MM.1S (cell line): ENCODE measurements at places on chromosomes 11 and 22.

DNA sequence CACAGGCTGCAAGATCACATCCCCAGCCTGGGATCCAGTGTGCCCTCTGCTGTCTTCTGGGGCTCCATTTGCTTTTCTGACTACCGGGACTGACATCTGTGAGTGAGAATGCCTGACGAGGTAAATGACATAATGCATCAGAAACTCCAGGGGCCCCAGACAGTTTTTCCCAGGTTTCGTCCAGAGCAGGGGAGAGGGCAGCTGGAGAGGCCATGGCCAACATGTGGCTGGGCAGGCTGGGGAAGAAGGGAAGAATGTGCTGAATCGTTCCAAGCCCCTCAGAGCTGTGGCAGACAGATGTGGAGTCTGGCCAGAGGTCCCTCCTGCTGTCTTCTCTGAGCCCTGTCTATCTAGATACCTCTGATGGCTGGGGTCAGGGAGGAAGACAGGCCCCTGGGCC is 163.9 kb downstream of the TRIM29 start:
- no peak overlapping the region for H3K27ac ChIP-seq
- no peaks in the 10 kb centered on the region for H3K36me3 ChIP-seq
- no peak for DNase-seq
- H3K27me3 ChIP-seq, result no peaks in the 10 kb centered on the region; the same call in 1 of the 2 replicates
- H3K4me1 ChIP-seq, result no peaks in the 10 kb centered on the region

DNA sequence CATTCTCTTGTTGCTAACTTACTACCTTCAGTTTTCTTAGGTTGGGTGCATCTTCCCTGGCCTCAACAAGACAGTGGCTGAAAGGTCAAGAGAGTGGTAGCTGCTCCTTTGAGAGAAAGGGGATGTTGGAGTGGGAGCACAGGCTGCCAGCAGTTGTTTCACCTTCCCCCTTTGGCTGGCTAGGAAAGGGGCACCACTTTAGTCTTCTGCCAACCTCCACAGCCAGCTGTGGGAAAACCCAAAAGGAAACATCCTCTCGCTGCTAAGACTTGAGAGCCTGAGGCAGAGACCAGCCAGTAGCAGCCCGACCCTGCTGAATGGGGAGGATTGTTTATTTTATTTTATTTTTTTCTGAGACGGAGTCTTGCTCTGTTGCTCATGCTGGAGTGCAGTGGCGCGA is 34.4 kb downstream of the MARK2 start:
- H3K4me1 ChIP-seq, result peaks cover 37% of the 10 kb centered on the region
- no peak overlapping the region for H3K4me3 ChIP-seq
- no peak for DNase-seq
- no peaks in the 10 kb centered on the region for H3K27me3 ChIP-seq
- no peaks in the 10 kb centered on the region for H3K36me3 ChIP-seq

DNA sequence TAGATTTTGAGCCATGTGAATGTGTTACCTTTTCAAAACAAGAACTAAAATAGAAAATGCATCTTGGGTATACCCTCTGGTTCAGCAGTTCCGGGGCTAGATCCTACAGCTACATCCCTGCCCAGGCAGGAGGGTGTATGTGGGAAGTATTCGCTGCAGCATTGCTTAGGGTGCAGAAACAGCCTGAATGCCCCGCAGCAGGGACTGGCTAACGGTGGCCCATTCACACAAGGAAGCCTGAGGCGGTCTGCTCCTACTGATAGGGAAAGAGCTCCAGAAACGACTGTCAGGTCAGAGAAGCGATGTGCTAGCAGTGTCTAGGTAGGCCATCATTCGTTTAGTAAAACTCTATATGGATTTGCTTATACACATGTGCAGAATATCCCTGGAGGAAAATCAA is 9.9 kb upstream of the RASL10A start:
- H3K27me3 ChIP-seq, result no peaks in the 10 kb centered on the region
- H3K27ac ChIP-seq, result no peak overlapping the region
- H3K4me1 ChIP-seq, result no peaks in the 10 kb centered on the region
- H3K4me3 ChIP-seq, result no peak overlapping the region

DNA sequence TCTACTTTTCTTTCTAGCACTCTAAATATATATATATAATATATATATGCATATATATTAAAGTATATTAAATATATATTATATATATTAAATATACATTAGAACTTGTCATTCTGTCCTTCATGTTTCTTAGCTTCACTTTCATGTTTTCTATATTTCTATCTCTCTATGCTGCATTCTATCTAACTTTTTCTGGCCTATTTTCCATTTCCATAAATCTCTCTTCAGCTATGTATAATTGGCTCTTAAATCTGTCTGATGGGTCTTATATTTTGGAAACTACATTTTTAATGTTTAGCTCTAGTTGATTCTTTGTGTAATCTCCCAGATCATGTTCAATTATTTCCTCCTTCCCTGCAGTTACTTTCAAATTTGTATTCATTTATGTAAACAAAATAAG is 72.2 kb downstream of the MTNR1B start:
- H3K4me1 ChIP-seq, result no peaks in the 10 kb centered on the region
- no peak overlapping the region for H3K27ac ChIP-seq
- no peak for DNase-seq
- H3K36me3 ChIP-seq, result no peaks in the 10 kb centered on the region
- H3K27me3 ChIP-seq, result no peaks in the 10 kb centered on the region
- no peak overlapping the region for H3K4me3 ChIP-seq

GRCh38 chr11:107271425-107271824 is 186.2 kb downstream of the CWF19L2 start:
- H3K4me3 ChIP-seq, result no peak overlapping the region
- H3K27ac ChIP-seq, result no peak overlapping the region
- no peaks in the 10 kb centered on the region for H3K27me3 ChIP-seq
- no peaks in the 10 kb centered on the region for H3K36me3 ChIP-seq

DNA sequence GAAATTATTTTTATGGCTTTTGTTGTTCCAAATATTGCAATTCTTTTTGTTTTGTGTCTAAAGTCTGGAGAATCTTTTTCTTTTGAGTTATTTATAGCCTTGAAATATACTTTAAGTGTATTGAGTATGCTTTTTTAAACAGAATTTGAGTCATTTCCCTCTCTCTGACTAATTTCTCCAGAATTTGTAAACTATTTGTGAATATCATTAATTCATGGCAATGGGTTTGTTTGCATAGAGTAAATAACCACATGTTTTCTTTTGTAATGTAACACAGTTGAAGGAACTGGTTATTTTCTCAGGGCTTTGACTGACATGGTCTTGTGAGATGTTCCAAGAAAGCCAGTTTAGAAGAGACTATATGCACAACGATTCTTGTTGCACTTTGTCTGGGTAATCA is 30.9 kb upstream of the MPEG1 start:
- no peaks in the 10 kb centered on the region for H3K27me3 ChIP-seq
- no peaks in the 10 kb centered on the region for H3K36me3 ChIP-seq
- no peaks in the 10 kb centered on the region for H3K4me1 ChIP-seq
- no peak for DNase-seq
- no peak overlapping the region for H3K27ac ChIP-seq

- no peaks in the 10 kb centered on the region for H3K27me3 ChIP-seq
- H3K4me1 ChIP-seq, result peaks cover 5% of the 10 kb centered on the region; the same call in 1 of the 2 replicates
- H3K36me3 ChIP-seq, result no peaks in the 10 kb centered on the region
- peak; percentile 50 for DNase-seq
- peak overlapping the region; percentile 26 for H3K4me3 ChIP-seq
Measured at GRCh38 chr22:40385036-40385782, 14.8 kb downstream of the SGSM3 start.

DNA sequence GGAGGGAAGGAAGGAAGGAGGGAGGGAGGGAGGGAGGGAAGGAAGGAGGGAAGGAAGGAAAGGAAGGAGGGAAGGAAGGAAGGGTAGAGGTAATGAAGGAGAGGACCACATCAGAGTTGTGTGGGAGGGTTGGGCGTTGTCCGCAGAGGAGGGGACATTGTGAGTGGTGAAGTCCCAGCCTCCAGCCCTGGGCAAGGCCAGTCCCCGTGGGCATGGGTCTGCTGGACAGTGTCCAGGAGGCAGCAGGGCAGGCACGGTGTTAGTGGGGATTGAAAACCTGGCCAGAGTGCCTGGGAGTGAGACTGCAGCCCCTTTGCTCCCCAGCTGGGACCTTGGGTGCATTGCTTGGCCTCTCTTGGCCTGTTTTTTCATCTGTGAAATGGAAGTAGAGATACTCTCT is 1462.3 kb downstream of the BRD1 start:
- DNase-seq, result no peak
- H3K4me1 ChIP-seq, result no peaks in the 10 kb centered on the region
- H3K27ac ChIP-seq, result no peak overlapping the region
- no peaks in the 10 kb centered on the region for H3K36me3 ChIP-seq
- no peaks in the 10 kb centered on the region for H3K27me3 ChIP-seq
- H3K4me3 ChIP-seq, result no peak overlapping the region

- H3K4me3 ChIP-seq, result no peak overlapping the region
- no peaks in the 10 kb centered on the region for H3K36me3 ChIP-seq
Measured at GRCh38 chr11:62954478-62954877, 30.3 kb downstream of the SLC22A6 start.

GRCh38 chr11:16276251-16276650 is 80.1 kb downstream of the SOX6 start:
- no peak overlapping the region for H3K27ac ChIP-seq
- H3K27me3 ChIP-seq, result no peaks in the 10 kb centered on the region
- no peaks in the 10 kb centered on the region for H3K36me3 ChIP-seq
- DNase-seq, result no peak
- H3K4me3 ChIP-seq, result no peak overlapping the region

DNA sequence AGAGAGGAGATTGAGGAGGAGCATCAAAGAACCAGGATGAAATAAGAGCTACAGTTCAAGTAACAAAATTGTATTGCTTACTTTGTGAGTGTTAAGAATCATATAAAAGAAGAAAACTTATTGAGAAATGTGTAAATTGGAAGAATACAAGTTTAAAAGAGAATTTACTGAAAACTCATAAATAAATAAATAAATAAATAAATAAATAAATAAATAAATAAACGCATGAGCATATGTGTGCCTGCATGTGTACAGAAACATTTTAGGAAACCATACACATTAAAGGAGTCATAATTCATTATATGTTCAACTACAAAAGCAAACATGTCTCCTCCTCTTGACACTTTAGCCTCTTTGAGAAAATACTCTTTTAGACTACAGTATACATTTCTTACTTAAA is 42.6 kb downstream of the CNTN5 start:
- peaks cover 5% of the 10 kb centered on the region for H3K4me1 ChIP-seq
- no peak overlapping the region for H3K27ac ChIP-seq
- no peak for DNase-seq
- H3K4me3 ChIP-seq, result no peak overlapping the region

- no peaks in the 10 kb centered on the region for H3K4me1 ChIP-seq
- peaks cover 6% of the 10 kb centered on the region; the same call in 1 of the 2 replicates for H3K36me3 ChIP-seq
- H3K27ac ChIP-seq, result no peak overlapping the region
- DNase-seq, result no peak
- no peak overlapping the region for H3K4me3 ChIP-seq
Measured at GRCh38 chr11:17116117-17116516, 38.6 kb upstream of the RPS13 start.

GRCh38 chr11:3220101-3220500 is 1.5 kb upstream of the MRGPRG start:
- DNase-seq, result no peak
- no peak overlapping the region for H3K27ac ChIP-seq
- peaks cover 24% of the 10 kb centered on the region for H3K27me3 ChIP-seq
- H3K36me3 ChIP-seq, result no peaks in the 10 kb centered on the region
- no peak overlapping the region for H3K4me3 ChIP-seq

DNA sequence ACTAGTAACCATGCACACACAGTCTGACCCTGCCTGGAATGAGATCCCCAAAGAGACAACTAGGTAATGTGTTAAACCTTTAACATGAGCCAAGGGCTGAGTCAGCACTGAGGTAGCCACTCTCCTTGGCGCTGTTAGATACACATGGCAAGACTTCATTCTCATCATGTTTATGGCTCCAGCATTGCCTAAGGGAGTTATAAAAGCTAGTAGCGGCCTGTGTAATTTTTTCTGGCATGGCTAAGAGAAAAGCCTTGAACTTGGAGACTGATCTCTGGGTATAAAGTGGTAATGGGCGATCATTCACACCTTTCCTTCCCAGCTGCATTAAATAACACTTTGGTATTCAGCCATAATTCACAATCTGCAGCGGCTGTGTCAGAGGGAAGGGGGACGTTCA is 779.7 kb upstream of the LRRC4C start:
- no peak overlapping the region for H3K4me3 ChIP-seq
- no peaks in the 10 kb centered on the region for H3K36me3 ChIP-seq
- DNase-seq, result no peak
- H3K27ac ChIP-seq, result no peak overlapping the region
- H3K27me3 ChIP-seq, result no peaks in the 10 kb centered on the region

DNA sequence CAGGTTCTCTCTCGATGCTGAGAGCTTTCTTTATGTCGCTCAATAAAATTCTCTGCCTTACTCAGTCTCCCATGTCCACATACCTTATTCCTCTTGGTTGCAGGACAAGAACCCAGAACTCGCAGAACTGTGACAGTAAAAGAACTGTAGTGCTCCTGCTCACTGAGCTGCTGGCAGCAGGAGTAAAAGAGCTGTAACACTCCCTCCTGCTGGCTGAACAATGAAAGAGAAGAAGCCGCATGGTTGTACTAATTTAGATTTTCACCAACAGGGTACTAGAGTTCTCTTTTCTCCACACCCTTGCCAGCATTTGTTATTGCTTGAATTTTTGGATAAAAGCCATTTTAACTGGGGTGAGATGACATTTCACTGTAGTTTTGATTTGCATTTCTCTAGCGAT is 433.2 kb downstream of the GUCY1A2 start:
- no peak overlapping the region for H3K27ac ChIP-seq
- no peak overlapping the region for H3K4me3 ChIP-seq
- no peaks in the 10 kb centered on the region for H3K4me1 ChIP-seq
- no peaks in the 10 kb centered on the region for H3K36me3 ChIP-seq
- no peaks in the 10 kb centered on the region for H3K27me3 ChIP-seq

GRCh38 chr22:44455151-44455962 is 42.7 kb downstream of the RTL6 start:
- DNase-seq, result peak; percentile 75
- peaks cover 11% of the 10 kb centered on the region for H3K4me1 ChIP-seq
- H3K4me3 ChIP-seq, result peak overlapping the region; percentile 11; the same call in 1 of the 2 replicates
- H3K27ac ChIP-seq, result peak overlapping the region; percentile 12; the same call in 1 of the 2 replicates
- peaks cover 82% of the 10 kb centered on the region for H3K27me3 ChIP-seq
- no peaks in the 10 kb centered on the region for H3K36me3 ChIP-seq

DNA sequence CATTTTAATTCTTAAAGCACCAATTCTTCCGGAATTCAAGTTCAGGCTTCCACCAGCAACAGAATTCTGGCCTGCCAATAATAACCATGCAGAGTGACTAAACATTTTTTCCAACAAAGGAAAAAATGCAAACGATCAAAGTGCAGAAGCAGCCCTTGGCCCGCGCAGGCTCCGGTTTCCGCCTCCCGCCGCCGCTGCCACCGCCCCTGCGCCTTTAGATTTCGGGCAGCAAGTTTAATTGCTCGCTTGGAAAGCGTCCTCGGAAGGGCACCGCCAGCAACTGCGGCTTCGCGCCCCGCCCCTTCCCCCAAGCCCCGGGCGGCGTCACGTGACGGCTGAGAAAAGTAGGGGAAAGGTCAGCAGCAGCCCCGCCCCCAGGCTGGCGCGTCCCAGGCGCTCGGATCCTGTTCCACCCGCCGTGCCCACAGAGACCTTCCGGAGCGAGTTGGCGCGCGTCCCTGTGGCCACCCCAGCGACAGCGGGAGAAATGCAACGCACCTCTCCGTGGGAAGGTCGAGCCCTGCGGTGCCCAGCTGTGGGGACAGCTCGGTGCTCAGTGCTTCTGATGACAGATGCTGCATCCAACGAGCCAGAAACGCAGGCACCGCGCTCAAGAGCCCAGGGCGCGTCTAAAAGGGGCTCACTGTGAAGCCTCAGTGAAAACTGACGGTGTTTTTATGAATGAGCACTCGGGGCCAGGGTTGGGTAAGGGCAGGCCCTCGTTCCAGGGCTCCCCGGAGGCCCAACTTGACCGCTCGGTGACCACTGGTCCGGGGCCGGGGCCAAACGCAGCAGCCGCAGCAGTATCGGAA is 2.5 kb downstream of the CPT1A start:
- H3K27me3 ChIP-seq, result no peaks in the 10 kb centered on the region
- peaks cover 19% of the 10 kb centered on the region for H3K4me1 ChIP-seq
- peak overlapping the region; percentile 79 for H3K4me3 ChIP-seq
